ENCODE measurements at places on chromosomes 1 and 21.

- no peak for DNase-seq
- H3K4me1 ChIP-seq, result peaks cover 17% of the 10 kb centered on the region
- H3K27me3 ChIP-seq, result peaks cover 8% of the 10 kb centered on the region
- no peaks in the 10 kb centered on the region for H3K36me3 ChIP-seq
These were observed 20.0 kb upstream of the BLACAT1 start for GRCh38 chr1:205475855-205476254.

GRCh38 chr1:64933296-64934070, 32.9 kb downstream of the JAK1 start:
- H3K27ac ChIP-seq, result no peak overlapping the region
- no peaks in the 10 kb centered on the region for H3K36me3 ChIP-seq
- H3K4me1 ChIP-seq, result peaks cover 42% of the 10 kb centered on the region
- no peak for DNase-seq

GRCh38 chr1:88472714-88473113, 211.4 kb upstream of the PKN2 start:
- no peaks in the 10 kb centered on the region for H3K36me3 ChIP-seq
- no peak overlapping the region for H3K4me3 ChIP-seq
- no peaks in the 10 kb centered on the region for H3K4me1 ChIP-seq

DNA sequence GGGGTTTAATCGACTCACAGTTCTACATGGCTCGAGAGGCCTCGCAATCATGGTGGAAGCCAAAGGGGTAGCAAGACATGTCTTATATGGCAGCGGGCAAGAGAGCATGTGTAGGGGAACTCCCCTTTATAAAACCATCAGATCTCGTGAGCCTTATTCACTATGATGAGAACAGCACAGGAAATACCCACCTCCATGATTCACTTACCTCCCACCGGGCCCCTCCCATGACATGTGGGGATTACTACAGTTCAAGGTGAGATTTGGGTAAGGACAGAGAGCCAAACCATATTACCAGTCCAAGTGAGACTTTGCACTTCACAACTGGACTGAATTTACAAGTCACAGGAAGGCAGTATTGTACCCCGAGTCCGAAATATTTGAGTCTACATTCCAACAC, 73.9 kb upstream of the ANGPTL1 start:
- H3K4me3 ChIP-seq, result no peak overlapping the region
- no peaks in the 10 kb centered on the region for H3K4me1 ChIP-seq
- no peak overlapping the region for H3K27ac ChIP-seq
- H3K36me3 ChIP-seq, result no peaks in the 10 kb centered on the region
- no peaks in the 10 kb centered on the region for H3K27me3 ChIP-seq
